M059J (cell line): ENCODE measurements at places on chromosomes 3 and 15. TPM values are rescaled to one million over a fixed set of nuclear protein-coding genes. Genes with fewer than 3 reads are reported as not detected.

GRCh38 chr3:29207427-29207826 is 73.4 kb upstream of the RBMS3 start:
- no peak for DNase-seq

The BHLHE40 gene
- 39.0 and 41.3 TPM in 2 replicates for total RNA-seq

DNA sequence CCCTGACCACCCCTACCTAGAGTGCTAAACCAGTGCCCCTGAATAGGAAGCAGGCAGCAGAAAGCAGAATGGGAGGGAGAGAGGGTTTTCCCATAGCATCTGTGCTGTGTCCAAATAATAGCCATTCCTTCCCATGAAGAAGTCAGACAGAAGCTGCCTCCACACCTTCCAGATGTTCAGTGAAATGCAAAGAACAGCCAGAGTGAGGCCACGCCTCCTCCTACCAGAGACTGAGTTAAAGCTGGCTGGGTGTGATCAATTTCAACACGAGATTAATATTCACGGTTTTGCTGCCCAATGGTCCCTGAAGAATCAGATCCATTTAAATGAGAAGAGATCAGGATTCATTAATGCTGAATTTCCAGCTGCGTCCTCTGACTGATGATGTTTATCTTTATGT is 111.8 kb downstream of the SRGAP3 start:
- no peak for DNase-seq

GRCh38 chr3:34174740-34175139 is 376.3 kb downstream of the PDCD6IP start:
- DNase-seq: no peak

DNA sequence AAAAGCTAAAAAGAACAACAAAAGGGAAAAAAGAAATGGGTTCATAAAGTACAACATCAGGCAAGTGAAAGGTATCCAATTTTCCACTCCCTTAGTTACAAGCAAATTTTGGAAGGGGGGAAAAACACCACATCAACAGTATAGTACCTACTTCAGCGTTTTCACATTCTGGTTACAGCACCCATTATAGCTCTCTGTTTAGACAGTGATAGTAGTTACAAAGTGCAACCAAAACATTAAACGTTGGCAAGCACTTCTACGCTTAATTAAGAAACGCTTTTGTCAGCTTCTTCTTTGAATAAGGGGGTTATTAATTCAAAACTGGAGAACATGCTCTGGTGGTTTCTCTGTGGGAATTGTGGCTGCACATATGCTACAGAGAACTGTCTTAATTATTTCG is 180.2 kb downstream of the VPS13C start:
- no peak for DNase-seq

The PLSCR5 gene
- not detected in 2 replicates for total RNA-seq
